Esophagus squamous epithelium (tissue), 5 donors: ENCODE measurements at places on chromosomes 12 and 14.

GRCh38 chr12:106114447-106115068 lies 24.2 kb downstream of the NUAK1 start:
- DNase-seq = no peak

DNA sequence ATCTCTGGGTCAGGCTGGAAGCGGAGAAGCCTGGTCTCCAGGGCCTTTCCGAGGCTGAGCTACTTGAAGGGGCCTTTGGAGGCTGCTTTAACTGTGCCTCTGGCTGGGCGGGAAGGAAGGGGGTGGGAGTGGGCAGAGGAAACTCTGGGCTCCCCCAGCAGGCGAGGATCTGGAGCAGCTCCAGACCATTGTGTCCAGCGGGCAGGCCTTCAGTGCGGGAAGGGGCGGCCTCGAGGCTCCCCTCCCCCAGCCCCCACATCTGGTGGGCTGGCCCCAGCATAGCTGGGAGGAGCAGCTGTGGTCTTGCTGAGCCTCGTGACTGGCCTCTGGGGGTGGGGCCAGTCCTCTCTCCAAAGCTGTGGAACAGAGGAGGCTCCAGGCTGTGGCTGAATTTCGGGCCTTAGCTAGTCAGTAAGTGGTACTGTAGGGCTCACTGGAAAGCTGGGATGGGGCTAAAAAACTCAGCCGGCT lies 3.4 kb downstream of the TAMALIN start:
- no peak for DNase-seq

- DNase-seq = no peak
Measured at GRCh38 chr14:49250109-49250508, 336.1 kb downstream of the RPS29 start.

DNA sequence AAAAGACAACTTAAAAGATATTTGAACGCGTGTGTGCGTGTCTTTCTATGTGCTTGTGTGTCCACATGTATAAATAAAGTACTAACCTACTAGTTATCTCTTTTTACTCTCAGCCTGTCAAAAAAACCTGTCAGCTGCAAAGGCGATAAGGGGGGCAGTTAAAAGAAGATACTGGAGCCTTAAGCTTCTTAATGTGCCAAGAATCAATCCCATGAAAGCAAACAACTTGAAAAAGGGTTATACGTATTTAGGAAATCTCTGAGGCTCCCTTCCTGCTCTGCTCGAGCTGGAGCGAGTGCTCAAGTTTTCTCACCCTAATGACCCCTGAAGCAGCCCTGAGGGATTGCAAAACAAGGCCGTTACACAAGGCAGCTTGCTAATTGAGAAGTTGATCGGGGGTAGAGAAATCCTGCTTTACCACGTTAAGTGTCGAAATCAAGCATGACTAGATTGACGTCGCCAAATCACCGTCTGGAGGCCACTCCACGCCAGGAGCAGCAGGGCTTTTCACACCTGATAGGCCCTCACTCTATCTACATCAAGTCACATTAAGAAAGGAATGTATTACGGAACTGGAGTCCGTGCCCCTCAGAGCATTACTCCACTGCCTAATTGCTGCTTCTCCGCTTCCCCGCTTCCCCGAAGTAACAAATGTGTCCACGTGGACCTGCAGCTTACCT lies 32.4 kb downstream of the LMO3 start:
- no peak for DNase-seq

DNA sequence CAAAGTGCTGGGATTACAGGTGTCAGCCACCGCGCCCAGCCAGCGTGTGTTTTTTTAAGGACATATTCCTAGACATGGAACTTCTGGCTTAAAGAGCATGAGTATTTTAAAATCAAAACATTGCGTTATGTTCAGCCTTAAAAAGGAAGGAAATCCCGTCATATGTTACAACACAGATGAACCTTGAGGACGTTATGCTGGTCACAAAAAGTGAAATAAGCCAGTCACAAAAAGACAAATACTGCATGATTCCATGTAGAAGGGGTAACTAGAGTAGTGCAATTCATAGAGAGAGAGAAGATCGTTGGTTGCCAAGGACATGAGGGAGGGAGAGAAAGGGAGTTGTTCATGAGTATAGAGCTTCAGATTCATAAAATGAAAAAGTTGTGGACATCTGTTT lies 53.9 kb downstream of the ACACB start:
- no peak for DNase-seq

DNA sequence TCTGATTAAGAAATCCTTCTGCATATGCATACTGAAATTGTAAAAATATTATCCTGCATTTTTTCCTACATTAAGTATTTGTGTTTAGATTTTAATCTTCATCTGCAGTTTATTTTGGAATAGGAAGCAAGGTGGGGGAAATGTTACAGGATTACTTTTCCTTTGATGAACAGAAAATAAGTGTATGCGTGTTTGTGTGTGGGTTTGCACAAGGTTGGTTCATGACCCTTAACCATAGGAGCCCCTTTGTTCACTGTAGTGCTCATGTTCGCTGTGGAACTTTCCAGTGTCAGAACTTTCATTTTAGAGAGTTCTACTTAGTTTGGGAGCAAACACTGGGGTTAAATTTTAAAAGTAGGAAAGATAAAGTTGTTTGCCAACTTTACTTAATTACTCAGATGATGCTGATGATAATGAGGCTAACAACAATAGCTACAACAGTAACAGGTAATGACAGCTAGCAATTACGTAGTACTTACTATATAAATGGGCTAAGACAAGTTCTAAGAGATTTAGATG lies 6.4 kb upstream of the A2M start:
- DNase-seq = no peak

DNA sequence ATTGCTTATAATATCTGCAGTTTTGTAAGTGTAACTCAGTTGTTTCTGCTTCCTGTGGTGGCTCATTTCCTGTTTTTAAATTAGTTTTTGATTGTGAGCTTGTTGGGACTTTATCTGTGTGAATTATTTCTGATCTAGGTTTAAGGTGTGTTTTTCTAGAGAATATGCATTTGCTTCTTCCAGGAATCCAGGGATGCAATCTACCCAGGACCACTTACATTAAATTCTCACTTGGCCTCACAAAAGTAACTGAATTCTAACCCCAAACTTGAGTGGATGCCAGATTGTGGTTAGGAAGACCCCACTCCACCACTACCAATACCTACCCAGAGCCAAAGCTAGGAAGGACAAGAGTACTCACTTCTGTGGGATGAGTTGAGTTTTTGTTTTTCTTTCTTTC lies 11.9 kb downstream of the STYX start:
- DNase-seq = no peak

GRCh38 chr14:91891721-91892220 lies 24.4 kb upstream of the TC2N start:
- DNase-seq = no peak

GRCh38 chr14:68085742-68086141 lies 266.2 kb downstream of the RAD51B start:
- no peak for DNase-seq

- peak; percentile 18 for DNase-seq
Measured at GRCh38 chr12:103840876-103841689, at the start of gene NT5DC3. NT5DC3 (minus strand) TSS chr12:103841234; CDS start chr12:103841156, 78 bp downstream.

- DNase-seq = no peak
Measured at GRCh38 chr14:90714811-90715210, 101.4 kb downstream of the TTC7B start.

DNA sequence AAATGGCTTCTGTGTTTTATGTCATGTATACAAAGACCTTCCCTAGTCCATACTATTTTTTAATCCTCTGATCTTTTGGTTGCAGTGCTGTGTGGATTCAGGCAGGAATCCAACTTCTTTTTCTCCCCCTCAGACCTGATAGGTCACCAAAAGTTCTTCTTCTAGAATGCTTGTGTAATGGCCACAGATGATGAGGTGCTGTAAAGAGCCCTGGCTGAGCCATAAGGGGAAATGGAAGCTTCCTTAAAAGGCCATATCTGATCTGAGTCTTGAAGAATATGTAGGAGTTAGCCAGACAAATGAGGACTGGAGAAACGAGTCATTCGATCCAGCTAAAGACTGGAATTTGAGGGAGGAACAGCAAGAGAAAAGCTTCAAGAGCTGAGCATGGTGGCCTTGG lies 353.9 kb downstream of the PCNX1 start:
- DNase-seq = no peak

DNA sequence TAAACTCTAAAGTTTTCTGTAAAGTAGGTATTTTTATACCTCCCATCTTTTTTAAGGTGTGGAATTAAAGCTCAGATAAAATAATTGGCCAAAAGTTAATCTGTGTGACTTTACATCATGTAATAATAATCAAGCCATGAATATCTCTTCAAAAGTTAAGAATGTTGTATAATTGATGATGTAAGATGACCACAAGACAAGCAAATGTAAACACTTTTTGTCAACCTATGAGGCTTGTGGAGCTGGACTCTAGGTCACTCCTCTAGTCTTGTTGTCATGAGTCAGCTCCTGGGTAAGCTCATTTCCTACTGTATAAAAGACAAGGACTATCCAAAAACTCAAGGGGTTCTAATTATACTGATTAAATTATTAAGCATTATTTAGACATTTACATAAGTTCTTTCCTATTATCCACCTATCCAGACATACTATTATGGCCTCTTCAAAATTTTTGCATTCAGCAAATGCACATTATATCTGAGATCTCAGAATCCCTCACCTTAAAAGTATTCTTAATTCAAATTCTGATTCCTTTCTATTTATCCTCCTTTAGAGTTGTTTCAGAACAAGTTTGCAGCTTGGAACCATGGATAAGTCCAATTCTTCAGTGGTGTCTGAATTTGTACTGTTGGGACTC lies at the start of gene OR4K5:
OR4K5 (plus strand) TSS at position 587 of the 637 bp plus-strand sequence; CDS start at position 587, 0 bp downstream.
- no peak for DNase-seq

DNA sequence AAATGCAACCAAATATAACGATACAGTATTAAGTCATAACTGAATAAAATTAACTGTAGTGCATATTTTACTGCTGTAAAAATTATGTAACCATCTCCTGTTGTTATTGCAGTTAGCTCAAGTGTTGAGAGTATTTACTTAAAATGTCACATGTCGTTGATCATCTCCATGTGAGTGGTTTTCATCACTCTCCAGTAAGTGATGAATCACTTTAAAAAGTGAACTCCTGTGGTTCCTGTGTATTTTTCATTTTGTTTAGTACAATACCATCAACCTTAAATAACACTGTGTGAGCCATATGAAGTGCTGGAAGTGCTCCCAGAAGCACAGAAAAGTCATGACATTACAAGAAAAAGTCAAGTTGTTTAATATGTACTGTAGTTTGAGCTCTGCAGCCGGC lies 104.7 kb upstream of the SLCO1B1 start:
- no peak for DNase-seq

DNA sequence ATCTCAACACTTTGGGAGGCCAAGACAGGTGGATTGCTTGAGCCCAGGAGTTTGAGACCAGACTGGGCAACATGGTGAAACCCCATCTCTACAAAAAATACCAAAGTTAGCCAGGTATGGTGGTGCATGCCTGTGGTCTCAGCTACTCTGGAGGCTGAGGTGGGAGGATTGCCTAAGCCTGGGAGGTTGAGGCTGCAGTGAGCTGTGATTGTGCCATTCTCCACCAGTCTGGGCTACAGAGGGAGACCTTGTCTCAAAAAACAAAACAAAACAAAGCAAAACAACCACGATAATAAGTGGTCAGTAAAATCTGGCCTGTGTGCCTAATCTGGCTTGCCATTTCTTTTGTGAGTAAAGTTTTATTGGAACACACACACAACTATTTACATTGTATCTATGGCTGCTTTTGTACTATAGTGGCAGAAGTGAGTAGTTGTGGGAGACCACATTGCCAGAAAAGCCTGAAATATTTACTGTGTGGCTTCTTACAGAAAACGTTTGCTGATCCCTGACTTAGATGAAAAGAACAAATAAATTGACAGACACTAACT lies 19.4 kb upstream of the KLRG1 start:
- DNase-seq = no peak

- DNase-seq = no peak
Measured at GRCh38 chr14:24277606-24278321, 6.4 kb upstream of the RABGGTA start.

DNA sequence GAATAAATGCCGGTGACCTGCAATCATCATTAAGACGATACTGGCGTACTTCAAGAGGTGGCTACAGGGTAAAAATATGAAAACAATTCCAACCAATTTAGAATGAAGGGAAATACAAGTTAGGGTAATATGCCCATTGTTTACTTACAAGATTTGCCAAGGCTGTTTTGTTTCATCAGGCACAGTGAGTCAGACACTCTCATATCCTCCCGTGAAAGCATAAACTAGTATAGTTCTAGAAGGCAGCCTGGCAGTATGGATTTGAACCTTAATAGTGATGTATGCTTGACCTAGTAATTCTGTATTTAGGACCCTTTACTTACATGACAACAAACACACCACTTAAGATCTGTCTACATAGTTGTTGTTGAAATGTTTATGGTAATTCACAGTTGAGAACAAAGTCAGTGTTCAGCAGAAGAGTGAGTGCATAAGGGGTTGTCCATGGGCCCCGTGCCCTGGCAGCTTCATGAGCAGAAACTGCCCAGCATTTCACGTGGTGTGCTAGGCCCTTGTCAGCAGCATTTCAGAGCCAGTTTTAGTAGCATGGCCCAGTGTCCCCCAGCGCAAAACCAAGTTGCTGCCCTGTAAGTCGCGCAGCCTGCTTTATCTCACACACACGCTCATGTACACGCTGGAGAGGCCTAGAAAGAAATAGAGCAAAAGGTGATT lies 80.8 kb downstream of the EP400 start:
- no peak for DNase-seq

- DNase-seq = no peak
Measured at GRCh38 chr14:103427485-103428443, 42.5 kb downstream of the MARK3 start.

DNA sequence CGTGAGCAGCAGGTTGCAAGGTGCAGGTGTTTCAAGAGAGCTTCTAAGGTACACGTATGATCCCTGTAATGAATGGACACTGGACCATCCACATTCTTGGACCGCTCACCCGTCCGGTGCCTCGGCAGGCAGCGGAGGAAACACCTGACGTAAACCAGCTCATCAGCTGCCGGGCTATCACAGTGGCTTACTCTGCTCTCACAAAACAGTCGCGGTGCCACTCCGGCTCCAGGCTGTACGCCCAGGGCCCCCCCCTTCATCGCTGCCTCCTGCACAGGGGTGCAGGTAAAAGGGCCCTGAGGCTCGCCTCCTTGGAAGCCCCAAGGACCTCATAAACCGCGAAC lies 436 bp downstream of the VPS33A start:
- DNase-seq = no peak

DNA sequence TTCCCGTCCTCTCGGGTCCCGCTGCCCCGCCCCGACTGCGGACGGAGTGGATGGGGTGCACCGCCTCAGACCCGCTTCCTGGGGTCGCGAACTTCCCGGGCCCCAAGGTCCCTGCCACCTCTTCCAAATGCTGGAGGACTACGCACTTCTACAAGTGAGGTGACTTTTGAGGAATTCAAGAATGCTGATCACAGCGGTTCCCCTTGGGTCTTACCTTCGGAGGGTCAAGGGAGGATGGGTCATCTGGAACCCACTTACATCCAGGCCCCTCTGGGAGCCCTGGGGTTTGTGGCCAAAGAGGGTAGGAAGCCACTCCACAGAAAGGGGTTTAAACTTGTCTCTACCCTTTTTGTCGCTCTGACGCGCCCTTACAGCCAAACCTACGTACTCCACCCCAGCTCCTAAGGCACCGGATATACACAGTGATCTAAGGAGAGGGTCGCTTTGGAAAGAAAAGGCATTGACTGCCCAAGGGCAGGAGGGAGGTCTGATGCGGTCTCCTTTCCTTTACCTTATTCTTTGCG lies 532 bp upstream of the PRKD1 start:
- no peak for DNase-seq
